Activated effector memory CD4-positive, alpha-beta T cell treated with Interleukin-2 at 50 U/mL for 16 hours (primary cell): ENCODE measurements at places on chromosomes 7 and 10.

DNA sequence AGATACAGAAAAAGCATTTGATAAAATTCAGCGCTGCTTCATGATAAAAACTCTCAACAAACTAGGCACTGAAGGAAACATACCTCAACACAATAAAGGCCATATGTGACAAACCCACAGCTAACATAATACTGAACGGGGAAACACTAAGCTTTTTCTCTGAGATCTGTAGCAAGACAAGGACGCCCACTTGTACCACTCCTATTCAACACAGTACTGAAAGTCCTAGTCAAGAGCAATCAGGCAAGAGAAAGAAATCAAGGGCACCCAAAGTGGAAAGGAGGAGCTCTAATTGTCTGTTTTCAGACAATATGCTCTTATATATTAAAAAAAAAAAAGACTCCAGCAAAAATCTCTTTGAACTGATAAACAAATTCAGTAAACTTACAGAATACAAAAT, 13.3 kb downstream of the DIP2C start:
- DNase-seq = no peak

DNA sequence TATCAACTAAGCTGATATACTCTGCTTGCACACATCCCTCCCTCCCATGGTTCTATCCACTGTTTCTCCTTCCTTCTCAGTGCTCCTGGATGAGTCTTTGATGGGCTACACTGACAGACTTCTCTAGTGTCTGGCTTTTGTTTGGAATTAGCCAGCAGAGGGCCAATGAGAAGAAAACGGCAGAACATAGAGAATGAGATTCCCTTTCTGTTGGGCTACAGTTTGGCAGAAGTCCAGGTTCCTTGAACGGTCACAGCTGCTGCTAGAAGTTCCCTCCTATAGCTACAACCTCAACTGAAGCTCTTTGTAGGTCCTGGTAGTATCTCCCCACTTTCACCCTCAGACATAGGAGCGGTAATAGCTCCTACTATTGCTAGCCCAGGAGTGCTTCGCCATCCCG, 251.1 kb upstream of the LRRN3 start:
- DNase-seq = no peak

- DNase-seq = no peak
Observed at GRCh38 chr10:62634576-62634975, 169.9 kb upstream of the ADO start.

DNA sequence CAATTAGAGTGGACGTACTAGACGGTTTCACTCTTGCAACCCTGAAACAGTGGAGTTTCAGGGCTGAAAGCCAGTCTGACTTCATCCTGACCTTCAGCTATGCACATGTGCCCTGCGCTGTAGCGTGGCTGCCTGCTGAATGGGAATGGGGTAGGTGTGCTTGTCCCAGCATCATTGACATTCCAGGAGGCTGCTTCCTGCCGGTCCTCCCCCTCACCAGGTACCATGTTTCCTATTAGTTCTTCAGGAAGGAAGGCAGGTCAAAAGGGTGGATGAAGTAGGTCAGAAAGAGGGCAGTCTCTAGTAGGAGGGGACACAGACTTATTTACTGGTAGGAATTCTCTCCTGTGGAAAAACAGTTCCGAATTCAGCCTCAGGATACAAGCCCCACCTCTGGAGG, 551.8 kb upstream of the GALNT17 start:
- no peak for DNase-seq

DNA sequence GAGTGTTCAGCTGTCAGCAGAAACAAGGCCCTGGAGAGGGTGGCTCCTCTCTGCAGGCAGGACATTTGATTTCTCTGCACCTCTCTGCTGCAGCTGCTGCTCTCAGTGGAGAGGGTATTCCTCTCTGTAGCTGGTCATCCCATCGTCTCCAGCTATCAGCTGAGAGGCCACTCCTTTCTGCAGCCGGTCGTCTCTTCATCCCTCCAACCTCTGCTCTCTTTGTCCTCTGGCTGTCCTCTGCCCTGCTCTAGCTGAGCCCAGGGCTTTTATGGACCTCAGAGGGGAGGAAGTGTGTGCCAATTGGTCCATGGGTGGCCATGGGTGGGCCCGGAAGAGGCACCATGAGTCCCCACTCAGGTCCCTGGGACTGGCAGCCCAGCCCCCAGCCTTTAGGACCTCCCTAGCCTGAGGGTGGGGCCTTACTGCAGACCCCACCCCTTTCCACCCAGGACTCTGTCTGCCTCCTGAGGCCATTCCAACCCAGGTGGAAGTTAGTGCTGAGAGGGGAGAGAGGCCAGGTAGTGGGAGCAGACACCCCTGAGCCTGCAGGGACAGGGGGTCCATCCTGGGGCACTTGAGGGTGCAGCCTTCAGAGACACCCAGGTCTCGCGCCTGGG, 26.2 kb upstream of the CDCA7L start:
- DNase-seq = no peak

DNA sequence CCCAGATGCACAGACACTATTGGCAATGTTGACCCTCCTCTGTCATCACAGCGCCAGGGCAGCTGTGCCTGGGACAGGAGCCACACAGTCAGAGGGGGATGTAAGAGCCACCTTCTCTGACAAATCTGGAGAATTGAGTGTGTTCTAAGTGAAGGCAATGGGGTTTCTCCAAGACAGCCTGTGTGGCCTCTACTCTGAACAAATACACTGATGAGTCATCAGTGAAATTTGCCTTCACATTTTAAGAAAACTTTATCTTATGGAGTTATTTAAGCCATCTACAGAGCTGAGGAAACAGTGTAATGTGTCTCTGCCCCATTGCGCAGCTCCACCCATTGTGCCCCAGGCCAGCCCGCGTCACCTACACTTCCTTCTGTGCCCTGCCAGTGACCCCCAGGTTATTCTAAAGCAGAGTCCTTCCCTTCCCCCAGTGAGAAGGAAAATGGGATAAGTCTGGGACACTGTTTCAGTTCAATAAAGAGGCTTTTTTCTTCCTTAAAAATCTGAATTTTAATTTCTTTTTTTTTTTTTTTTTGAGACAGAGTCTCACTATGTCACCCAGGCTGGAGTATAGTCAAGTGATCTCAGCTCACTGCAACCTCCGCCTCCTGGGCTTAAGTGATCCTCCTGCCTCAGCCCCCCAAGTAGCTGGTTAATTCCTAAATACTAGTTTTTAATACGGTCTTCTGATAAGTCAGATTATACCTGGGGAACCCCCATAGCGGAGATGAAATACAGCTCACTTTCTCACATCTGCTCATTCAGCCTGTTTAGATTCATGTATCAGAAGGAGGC, 21.8 kb downstream of the AKR1E2 start:
- DNase-seq = no peak

- DNase-seq = no peak
Observed at GRCh38 chr7:66306243-66306642, 101.1 kb downstream of the TPST1 start.

DNA sequence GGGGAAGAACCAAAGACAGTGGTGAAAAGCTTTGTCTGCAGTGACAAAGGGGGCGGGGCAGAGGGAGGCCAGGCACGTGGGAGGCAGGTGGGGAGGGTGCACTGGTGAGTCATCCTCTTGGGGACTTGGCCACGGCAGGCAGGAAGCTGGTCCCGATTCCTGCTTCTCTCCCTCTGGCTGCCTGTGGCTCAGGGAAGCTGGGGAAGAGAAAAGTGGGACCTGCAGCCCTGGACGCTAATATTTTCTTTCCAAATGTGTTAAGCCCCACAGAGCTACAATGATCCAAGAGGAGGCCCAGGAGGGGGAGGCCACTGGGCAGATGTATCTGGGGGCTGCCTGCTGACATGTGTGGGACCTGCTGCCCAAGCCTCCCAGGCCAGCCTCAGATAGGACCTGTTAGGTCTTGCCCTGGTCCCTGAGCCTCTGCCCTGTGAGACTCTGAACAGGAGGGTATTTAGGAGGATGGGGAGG, 231.8 kb downstream of the KCNMA1 start:
- DNase-seq = no peak
